ENCODE measurements at places on chromosomes 6 and 20. TPM values are rescaled to one million over a fixed set of nuclear protein-coding genes. Genes with fewer than 3 reads are reported as not detected.

SAMD5 gene
- not detected for total RNA-seq

CLPSL2 gene
- not detected for total RNA-seq

TSHZ2 gene
- 41.7 TPM for total RNA-seq

SUMO4 gene
- 9.0 TPM for total RNA-seq

EXOC2 gene
- total RNA-seq = 35.9 TPM

ALDH8A1 gene
- total RNA-seq = 4.4 TPM

NTSR1 gene
- total RNA-seq = 0.37 TPM

HRH3 gene
- not detected for total RNA-seq

PTGIS gene
- not detected for total RNA-seq

CD164 gene
- total RNA-seq = 187 TPM

DNA sequence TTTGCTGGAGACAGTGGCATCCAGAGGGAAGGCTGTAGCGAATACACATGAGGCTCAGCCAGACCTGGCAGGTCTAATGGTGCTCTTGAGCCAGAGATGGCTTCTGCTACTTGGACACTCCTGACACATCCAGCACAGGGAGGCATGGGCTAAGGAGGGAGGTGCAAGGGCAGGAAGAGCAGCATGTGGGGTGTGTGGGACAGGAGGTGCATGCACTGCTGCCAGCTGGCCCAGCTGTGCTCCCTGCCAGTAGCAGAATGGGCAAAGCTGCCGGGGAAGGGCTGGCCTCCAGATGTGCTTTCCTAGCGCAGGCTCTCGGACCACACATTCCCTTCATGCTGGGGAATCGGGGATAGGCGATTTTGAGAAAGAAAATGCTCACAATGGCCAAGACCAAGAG lies 309.2 kb downstream of the CDC5L start:
- DNase-seq = no peak
- no peaks in the 10 kb centered on the region for H3K27me3 ChIP-seq
- no peak overlapping the region for H3K4me3 ChIP-seq
- H3K27ac ChIP-seq = no peak overlapping the region
- no peaks in the 10 kb centered on the region for H3K4me1 ChIP-seq

- H3K4me1 ChIP-seq = peaks cover 61% of the 10 kb centered on the region
- no peaks in the 10 kb centered on the region for H3K27me3 ChIP-seq
- H3K36me3 ChIP-seq = peaks cover 51% of the 10 kb centered on the region
- H3K27ac ChIP-seq = no peak overlapping the region
Observed at GRCh38 chr6:149373511-149373910, 26.6 kb upstream of the SUMO4 start.

- H3K4me3 ChIP-seq = no peak overlapping the region
- no peak overlapping the region for H3K27ac ChIP-seq
- H3K4me1 ChIP-seq = no peaks in the 10 kb centered on the region
- H3K36me3 ChIP-seq = no peaks in the 10 kb centered on the region
Observed at GRCh38 chr6:11682561-11682975, 96.0 kb downstream of the ADTRP start.

DNA sequence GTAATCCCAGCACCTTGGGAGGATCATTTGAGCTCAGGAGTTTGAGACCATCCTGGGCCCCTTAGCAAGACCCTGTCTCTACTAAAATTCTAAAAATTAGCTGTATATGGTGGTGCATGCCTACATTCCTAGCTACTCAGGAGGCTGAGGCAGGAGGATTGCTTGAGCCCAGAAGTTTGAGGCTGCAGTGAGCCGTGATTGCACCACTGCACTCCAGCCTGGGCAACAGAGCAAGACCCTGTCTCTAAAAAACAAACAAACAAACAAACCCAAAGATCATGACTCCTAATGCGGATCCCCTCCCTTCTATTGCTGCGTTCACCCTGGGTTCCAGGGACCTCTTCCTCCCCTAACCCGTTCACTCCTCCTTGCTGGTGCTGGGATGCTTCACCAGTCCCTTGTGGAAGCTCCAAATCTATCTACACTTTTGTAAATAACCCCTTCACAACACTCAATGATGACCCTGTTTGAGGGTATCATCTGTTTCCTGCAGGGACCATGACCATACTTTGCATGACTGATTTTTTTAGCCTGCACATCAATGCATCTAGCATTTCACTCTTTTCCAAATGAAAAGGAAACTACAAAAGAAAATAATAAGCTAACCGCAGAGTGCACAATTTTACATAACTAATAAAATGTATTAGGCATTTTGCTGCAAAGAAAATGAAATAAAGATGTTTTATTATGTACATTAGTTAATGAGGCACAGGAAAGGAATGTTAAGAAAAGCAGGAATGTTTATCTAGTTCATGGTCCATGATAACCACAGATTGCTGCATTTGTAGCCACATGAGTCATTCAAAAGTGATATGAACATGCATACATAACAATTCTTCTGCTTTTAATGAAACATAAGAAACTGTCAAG lies 30.5 kb upstream of the IPCEF1 start:
- no peaks in the 10 kb centered on the region for H3K36me3 ChIP-seq
- H3K27me3 ChIP-seq = peaks cover 5% of the 10 kb centered on the region
- H3K4me1 ChIP-seq = no peaks in the 10 kb centered on the region
- no peak overlapping the region for H3K27ac ChIP-seq
- no peak for DNase-seq
- no peak overlapping the region for H3K4me3 ChIP-seq

- H3K4me3 ChIP-seq = no peak overlapping the region
- H3K36me3 ChIP-seq = peaks cover 50% of the 10 kb centered on the region
- H3K27ac ChIP-seq = no peak overlapping the region
- no peaks in the 10 kb centered on the region for H3K27me3 ChIP-seq
- DNase-seq = no peak
- H3K4me1 ChIP-seq = no peaks in the 10 kb centered on the region
Observed at GRCh38 chr6:15499591-15499990, 163.2 kb downstream of the DTNBP1 start.

DNA sequence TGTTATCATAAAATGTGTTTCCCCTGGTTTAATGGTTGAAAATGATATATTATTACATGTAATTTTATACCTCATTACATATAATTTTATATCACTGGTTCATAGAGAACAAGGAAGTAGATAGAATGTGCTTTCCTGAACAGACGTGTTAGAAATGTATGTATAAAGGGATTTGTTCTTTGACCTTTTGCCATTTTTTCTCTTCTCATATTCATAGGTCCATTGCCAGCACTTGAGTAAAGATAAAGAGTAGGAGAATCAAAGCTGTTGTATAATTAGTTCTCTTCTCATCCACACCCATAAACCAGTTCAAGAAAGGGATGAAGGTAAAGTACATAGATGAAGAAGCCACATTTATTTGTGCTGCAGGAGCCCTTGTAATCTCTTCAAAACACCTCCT lies 46.7 kb downstream of the RNF217 start:
- no peaks in the 10 kb centered on the region for H3K36me3 ChIP-seq
- no peak overlapping the region for H3K27ac ChIP-seq
- no peaks in the 10 kb centered on the region for H3K4me1 ChIP-seq
- H3K27me3 ChIP-seq = no peaks in the 10 kb centered on the region

DNA sequence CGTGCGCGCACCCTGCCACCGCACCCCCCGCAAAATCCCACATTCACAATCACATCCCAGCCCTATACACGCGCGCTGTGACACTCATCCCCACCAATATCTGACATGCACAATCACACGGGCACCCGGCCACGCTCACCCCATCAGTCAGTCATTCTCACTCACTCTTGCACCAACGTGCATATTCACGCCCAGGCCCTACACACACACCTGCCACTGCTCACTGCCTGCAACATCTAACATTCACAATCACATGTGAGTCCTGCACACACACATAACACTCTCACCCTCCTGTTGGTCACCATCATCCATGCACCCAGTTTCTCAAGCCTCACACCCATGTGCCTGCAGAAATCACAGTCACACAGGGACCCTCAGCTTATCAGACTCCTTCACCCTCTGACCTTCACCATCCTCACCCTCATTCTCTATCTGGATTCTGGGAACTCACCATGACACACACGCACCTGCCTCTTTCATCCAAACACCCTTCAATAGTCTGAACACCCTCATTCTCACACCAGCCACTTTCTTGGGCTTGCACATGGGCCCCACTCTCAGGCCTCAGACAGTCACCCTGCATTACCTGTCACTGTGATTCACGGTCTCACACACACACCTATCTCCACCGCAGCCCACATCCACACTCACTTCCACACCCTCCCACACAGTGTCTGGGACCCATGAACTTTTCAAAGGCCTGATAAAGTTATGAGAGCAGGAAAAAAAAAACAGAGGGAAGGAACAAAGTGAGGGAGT lies 748 bp upstream of the ATP9A start:
- H3K36me3 ChIP-seq = no peaks in the 10 kb centered on the region
- peaks cover 4% of the 10 kb centered on the region for H3K4me1 ChIP-seq

- no peaks in the 10 kb centered on the region for H3K36me3 ChIP-seq
- H3K4me3 ChIP-seq = no peak overlapping the region
- H3K27ac ChIP-seq = no peak overlapping the region
- DNase-seq = no peak
- no peaks in the 10 kb centered on the region for H3K4me1 ChIP-seq
- no peaks in the 10 kb centered on the region for H3K27me3 ChIP-seq
Observed at GRCh38 chr20:16054985-16055384, 518.3 kb downstream of the KIF16B start.

DNA sequence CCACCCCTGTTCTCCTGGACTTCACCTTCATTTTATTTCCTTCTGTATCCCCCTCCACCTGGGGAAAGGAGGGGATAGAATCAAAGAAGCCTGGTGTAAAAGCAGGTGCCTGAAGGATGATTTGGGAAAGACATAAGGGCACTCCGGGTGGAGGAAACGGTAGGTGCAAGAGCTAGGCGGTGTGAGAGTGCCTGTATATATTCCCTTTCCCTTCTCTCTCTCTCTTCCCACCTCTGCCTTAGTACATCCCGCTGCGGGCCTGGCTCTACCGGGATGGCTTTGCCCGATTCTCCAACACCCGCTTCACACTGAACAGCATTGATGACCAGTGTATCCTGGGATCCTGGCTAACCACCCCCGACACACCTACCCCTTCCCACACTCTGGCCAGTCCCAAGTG lies 26.2 kb downstream of the PDRG1 start:
- no peak overlapping the region for H3K27ac ChIP-seq
- H3K27me3 ChIP-seq = peaks cover 1% of the 10 kb centered on the region
- no peaks in the 10 kb centered on the region for H3K36me3 ChIP-seq
- no peaks in the 10 kb centered on the region for H3K4me1 ChIP-seq
- DNase-seq = no peak
